Left cardiac atrium (tissue), 4 donors: ENCODE measurements at places on chromosomes 2 and 18.

- DNase-seq = no peak
Observed at GRCh38 chr2:239106314-239106908, 258.5 kb downstream of the TWIST2 start.

- DNase-seq = no peak
Observed at GRCh38 chr2:157761520-157761919, 114.6 kb downstream of the ACVR1 start.

GRCh38 chr2:29351916-29352591, 236.8 kb downstream of the CLIP4 start:
- no peak for DNase-seq

GRCh38 chr2:175698061-175698460, 304.0 kb downstream of the LNPK start:
- DNase-seq = no peak
